ENCODE measurements at places on chromosomes 5 and 9.
A peak's percentile ranks its signal among the peaks of the same experiment; 100 is the strongest.

GRCh38 chr5:90967851-90968250 lies 409.3 kb downstream of the ADGRV1 start:
- H3K4me1 ChIP-seq, result no peaks in the 10 kb centered on the region
- peaks cover 17% of the 10 kb centered on the region for H3K27me3 ChIP-seq
- H3K36me3 ChIP-seq, result no peaks in the 10 kb centered on the region

DNA sequence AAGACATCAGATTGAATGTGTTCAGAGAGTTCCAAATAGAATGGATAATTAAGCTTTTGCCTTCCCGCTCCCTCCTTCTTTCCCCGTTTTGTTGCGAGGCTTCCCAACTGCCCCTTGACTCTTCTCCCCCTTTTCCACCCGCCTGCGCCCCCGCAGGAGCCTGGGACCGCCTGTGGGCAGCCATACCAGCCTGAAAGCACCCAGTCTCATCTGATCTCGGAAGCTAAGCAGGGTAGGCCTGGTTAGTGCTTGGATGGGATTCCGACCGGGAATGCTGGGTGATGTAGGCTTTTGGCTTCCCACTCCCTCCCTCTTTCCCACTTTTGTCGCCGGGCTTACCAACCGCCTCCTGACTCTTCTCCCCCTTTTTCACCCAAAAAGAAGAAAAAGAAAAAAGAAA lies 6.8 kb upstream of the HSD17B4 start:
- peaks cover 19% of the 10 kb centered on the region for H3K4me1 ChIP-seq
- no peaks in the 10 kb centered on the region for H3K27me3 ChIP-seq
- H3K4me3 ChIP-seq, result no peak overlapping the region

DNA sequence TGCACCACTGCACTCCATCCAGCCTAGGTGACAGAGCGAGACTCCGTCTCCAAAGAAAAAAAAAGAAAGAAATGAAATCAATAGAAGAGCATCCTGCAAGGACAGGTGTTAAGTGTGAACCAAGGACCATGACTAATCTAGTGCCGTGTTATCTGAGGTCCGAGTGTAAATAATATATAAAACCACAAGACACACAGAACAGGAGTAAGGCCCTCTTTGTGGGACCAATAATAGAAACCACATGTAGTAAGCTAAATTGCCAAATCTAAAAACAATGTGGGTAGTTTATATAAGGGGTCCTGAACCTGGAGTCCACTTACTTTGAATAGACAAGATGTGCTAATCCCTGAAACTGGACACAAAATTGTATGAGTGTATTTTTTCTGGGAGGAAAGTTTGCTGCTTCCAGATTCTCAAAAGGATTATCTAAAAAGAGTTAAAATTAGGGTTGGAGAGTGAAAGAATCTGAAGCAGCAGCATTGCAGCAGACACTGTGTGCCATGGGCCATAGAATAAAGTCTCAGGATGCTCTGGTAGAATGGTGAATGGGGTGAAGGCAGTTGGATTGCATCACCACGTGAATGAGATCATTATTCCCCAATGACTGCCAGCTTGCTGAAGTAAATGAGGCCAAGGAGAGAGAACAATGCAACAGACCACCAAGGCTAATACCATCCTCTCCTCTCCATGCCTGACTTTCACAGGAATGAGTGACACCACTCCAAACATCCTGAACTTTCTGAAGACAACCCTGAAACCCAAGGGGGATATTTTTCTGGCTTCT lies 222.7 kb downstream of the DCP2 start:
- H3K4me1 ChIP-seq, result no peaks in the 10 kb centered on the region
- H3K36me3 ChIP-seq, result no peaks in the 10 kb centered on the region
- peaks cover 7% of the 10 kb centered on the region for H3K27me3 ChIP-seq
- DNase-seq, result no peak

GRCh38 chr9:127124111-127124531 lies 1.7 kb upstream of the ANGPTL2 start:
- peaks cover 27% of the 10 kb centered on the region for H3K4me1 ChIP-seq
- peaks cover 31% of the 10 kb centered on the region for H3K27me3 ChIP-seq
- H3K27ac ChIP-seq, result no peak overlapping the region
- H3K4me3 ChIP-seq, result no peak overlapping the region

DNA sequence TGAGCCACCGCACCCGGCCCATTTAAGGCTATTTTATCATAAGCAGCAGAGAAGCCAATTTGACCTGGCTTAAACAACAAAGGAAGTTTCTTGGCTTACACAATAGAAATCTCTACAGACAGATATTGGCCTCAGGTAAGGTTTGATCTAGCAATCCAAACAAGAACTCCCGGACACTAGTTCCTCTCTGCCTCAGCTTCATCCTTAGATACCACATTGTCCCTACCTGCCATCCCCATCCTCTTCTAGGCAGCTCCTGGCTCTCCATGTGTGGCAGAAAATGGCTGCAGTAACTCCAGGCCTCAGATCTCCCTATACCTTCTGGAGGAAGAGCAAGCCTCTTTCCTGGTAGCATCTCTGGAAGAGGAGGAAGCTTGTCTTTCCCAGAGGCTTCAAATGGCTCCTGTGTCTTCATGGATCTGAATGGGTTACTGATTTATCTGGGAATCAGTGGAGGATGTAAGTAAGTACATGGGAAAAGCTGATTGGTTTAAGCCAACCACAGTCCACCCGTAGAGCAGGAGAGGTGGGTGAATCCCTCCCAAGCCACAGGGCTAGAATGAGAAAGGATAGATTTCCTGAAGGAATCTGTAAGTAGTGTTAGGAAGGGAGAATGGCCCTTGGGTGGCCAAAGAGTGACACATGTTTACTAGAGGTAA lies 26.7 kb upstream of the AOPEP start:
- peaks cover 44% of the 10 kb centered on the region for H3K27me3 ChIP-seq
- peak overlapping the region; percentile 41 for H3K4me3 ChIP-seq
- no peaks in the 10 kb centered on the region for H3K4me1 ChIP-seq

DNA sequence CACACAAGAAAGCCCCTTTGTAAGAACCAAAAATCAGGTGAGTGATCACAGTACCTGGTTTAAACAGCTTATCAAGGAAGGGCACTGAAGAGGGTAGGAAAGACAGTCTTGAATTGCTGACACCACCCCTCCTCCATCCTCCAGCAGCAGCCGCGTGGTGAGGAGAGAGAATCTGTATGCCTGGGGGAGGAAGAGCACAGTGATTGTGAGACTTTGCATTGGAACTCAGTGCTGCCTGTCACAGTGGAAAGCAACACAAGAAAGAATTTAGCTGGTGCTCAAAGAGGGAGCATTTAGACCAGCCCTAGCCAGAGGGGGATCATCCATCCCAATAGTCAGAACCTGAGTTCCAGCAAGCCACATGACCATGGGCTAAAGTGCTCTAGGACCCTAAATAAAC lies 11.6 kb upstream of the STX17 start:
- no peak for DNase-seq
- peaks cover 41% of the 10 kb centered on the region for H3K27me3 ChIP-seq
- no peaks in the 10 kb centered on the region for H3K4me1 ChIP-seq
- H3K4me3 ChIP-seq, result no peak overlapping the region
- H3K36me3 ChIP-seq, result no peaks in the 10 kb centered on the region
- no peak overlapping the region for H3K27ac ChIP-seq

DNA sequence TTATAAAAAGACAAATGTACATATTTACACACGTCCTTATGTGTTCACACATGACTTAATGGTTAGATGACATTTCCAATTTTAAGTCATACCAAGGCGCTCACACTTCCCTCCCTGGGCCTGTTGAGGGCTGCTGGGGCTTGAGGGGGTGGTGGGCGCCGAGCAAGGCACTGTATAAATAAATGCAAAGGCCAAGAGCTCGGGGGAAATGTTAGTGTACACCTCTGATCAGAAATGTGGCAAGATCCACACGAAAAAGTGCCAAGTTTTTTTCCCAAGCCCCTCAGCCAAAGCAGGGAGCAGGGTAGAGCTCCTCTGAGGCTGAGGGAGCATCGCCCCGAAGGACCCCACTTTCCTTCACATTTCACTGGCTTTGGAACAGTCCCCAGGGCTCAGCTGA lies 7.5 kb downstream of the IRF1 start:
- no peaks in the 10 kb centered on the region for H3K27me3 ChIP-seq
- peaks cover 72% of the 10 kb centered on the region for H3K4me1 ChIP-seq
- H3K27ac ChIP-seq, result peak overlapping the region; percentile 93
- H3K4me3 ChIP-seq, result peak overlapping the region; percentile 98

DNA sequence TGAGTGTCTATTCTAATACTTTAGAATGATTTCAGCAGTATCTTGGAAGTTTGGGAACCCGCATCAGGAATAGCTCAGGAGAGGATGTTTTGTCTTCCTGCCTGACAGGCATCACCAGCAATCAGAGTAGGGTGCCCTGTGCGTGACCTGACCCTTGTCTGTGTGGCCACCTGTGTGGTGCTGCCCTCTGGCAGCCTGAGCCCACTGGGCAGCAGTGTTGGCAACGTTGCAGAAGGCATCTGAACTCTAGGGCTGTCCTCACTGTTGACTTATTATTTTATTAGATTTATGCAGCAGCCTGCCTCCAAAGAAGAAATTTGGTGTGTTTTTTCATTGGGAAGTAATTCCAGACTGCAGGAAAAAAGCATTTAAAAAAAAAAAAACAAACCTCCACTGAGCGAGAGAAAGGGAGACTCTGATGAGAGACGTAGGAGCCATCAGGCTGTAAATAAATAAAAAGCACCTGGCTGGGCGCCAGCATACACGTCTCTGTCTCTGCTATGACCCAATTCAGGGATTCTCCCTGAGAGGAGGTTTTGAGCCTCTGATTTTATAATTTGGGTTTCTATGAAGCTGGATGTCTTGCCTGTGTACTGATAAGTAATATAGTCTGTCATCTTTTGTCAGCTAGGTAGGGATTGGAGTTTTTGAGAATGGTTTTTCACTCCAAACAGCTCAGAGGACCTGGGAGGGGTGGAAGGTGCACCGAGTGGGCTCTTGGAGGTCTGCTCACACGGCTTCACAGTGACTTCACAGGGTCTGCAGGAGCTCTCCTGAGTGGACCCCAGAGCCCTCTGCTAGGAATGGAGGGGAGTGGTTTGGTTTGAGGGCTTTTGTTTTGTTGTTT lies 49.0 kb downstream of the FAM78A start:
- DNase-seq, result no peak
- peaks cover 18% of the 10 kb centered on the region for H3K36me3 ChIP-seq
- peak overlapping the region; percentile 29 for H3K27ac ChIP-seq
- peaks cover 30% of the 10 kb centered on the region for H3K4me1 ChIP-seq
- H3K4me3 ChIP-seq, result peak overlapping the region; percentile 89
